Globus pallidus (tissue), 1 donor: ENCODE measurements at places on chromosomes 11 and 22.
A peak's percentile ranks its signal among the peaks of the same experiment; 100 is the strongest.

- no peak for DNase-seq
These were observed 4.2 kb upstream of the RAC2 start for GRCh38 chr22:37248251-37248650.

DNA sequence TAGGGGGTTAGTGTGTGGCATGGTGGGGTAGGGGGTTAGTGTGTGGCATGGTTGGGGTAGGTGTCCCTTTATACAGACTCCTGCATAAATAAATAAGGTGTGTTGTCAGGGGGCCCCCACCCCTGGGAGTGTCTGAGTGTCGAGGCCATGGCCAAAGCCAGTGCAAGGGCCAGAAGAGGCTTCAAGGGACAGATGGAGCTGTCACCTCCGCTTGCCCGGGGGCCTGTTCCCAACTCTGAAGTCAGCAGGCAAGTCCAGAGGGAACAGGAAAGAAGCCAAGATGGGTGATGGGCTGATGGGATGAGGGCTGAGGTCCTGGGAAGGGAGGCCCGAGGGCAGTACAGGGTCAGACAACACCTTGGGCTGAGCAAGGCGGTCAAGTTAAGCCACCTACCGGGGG is 997.8 kb downstream of the BRD1 start:
- DNase-seq: no peak

GRCh38 chr22:45832959-45833580 is 143.9 kb downstream of the WNT7B start:
- DNase-seq: no peak

DNA sequence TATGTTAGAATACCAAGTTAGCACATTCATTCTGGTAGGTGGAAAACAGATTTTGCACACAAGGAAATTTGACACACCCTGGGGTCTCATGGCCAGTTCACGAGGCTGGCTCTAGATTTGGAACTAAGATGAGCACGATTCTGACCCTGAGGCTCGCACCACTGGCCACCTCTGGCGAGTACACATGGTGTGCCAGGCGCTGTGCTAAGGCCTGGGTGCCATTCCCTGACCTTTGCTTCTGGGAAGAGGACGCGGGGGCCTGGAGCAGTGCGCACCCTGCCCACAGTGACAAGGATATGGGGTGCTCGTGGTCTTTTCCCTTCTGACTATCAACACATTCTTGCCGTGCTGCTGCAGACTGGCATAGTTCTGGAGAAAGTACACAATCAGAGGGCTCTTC is 29.5 kb upstream of the DMC1 start:
- DNase-seq: no peak

DNA sequence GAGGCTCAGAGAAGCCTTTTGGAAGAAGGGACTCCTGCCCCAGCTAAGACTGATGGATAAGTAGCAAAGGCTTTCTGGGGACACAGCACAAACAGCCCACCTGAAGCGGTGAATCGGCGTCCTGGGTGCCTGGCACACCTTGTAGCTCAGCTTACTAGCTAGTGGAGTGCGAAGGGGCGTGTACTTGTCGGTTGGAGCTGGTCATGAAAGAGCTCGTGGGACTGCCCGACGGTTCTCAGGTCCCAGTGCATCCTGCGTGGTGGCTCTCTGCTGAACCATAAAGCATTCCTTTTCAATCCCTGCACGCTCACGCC is 690 bp upstream of the UVRAG start:
- DNase-seq: no peak

DNA sequence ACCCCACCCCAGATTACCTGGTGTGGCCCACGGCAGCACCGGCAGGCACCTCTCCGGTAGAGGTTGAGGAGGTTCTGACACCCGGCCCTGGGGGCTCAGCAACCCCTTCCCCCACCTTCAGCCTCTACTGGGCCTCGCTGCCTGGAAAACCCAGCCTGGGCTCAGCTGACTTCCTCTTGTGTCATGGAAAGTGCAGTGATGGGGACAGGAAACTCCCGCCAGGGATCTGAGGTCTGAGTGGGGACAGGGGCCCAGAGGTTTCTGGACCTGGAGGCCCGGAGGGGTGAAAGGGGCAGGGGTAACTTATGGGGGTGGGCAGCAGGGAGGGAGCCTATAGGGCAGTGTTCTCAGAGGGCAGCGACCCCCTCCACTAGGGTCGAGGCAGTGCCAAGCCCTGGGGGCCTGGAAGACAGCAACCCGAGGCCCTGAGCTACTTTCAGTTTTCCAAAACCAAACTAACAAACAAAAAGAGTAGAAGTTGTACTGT is 10.0 kb upstream of the CD5 start:
- DNase-seq: no peak

DNA sequence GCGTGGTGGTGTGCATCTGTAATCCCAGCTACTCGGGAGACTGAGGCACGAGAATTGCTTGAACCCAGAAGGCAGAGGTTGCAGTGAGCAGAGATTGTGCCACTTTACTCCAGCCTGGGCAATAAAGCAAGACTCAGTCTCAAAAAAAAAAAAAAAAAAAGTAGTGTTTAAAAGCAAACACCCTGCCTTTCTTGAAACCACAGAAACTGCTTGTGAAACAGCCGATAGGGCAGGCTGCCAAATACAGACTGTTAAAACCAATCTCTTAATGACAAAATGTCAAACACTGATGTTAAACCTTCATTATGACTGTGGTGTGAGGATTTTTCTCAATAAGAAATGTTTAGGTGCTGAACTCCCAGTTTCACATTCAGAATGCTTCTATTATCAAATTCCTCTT is 27.3 kb downstream of the MARK2 start:
- DNase-seq: no peak

GRCh38 chr11:70209391-70209912 is 6.4 kb downstream of the FADD start:
- DNase-seq: no peak

GRCh38 chr11:58927393-58928106 is 11.7 kb upstream of the GLYATL1 start:
- DNase-seq: no peak

DNA sequence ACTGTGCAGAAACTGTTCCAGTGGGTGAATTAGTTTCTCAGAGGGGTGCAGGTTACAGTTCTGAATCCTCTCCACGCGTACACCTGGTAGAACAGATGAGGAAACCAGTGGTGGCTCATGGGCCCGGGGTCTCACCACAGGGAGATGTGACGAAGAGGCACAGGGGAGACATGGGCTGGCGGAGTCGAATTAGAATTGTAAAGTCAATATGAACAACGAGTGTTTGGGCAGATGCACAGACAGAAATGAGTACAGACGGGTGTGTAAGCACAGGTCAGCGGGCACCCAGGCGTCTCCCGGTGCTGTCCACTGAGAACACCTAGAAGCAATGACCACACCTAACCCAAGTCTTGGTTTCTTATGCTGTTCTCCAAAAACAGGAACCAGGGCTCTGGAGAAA is 41.8 kb downstream of the GNB1L start:
- no peak for DNase-seq

DNA sequence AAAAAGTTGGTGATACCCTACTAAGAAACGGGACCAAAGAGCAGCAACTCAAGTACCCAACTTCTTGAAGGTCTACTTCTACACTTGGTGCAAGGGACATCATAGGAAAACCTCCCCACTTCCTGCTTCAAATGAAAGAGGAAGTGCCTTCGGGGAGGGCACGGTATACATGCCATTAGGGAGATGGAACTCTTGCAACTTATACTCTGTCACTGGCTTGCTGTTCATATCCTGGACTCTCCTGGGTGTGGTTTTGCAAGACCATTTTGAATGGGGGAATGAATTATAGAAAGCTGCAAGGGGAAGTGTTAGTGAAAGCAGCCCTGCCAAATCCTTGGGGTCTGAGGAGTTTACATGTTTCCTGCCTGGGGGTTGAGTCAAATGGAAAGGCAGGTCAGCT is 41.9 kb downstream of the CSNK2A3 start:
- DNase-seq: no peak

- no peak for DNase-seq
These were observed 58.5 kb upstream of the TIMP3 start for GRCh38 chr22:32743046-32743445.

- no peak for DNase-seq
These were observed 11.8 kb upstream of the MIEF1 start for GRCh38 chr22:39490135-39490798.

- DNase-seq: no peak
These were observed 534.3 kb downstream of the NTM start for GRCh38 chr11:131904756-131905155.

- peak; percentile 0 for DNase-seq
These were observed 99.0 kb upstream of the LARGE1 start for GRCh38 chr22:34019190-34019845.

- no peak for DNase-seq
These were observed 10.2 kb upstream of the SF1 start for GRCh38 chr11:64788321-64789215.

DNA sequence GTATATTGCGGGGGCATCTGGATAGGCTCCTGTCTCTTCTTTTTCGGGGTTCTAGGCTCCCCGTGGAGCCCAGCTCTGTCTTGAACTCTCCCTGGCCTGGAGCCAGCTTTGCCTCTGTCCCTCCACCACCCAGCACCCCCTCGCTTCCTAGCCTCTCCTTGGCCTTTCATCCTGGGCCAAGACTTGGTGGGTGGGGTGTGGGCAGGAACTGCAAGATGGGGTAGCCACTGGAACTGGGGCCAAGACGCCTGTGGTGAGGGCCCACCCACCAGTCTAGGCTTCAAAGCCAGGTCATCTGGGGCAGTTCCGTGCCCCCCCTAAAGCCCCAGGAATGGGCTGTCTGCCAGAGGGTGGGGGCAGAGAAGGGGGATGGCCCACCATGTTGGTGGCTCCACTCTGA is 1.7 kb upstream of the CRYBB1 start:
- no peak for DNase-seq

DNA sequence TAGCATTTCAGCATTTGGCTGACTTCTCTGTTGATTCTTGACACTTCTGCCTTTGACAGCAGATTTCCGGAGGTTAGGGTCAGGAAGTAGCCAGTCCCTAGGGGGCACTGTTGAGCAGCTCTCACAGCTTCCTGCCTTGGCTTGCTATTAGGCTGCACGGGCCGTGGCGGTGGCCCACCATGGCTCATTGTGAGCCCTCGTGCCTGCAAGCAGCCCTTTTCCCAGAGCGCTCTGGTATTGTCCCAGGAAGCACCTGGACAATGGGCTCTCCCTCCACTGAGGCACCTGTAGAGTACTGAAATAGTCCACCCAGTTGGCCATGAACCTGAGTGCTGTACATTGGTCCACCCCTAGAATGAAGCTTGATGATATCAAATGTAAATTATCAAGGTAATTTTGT is 100.2 kb upstream of the GAL start:
- DNase-seq: peak; percentile 17

GRCh38 chr11:92443199-92443598 is 218.6 kb downstream of the FAT3 start:
- DNase-seq: no peak

GRCh38 chr22:31056986-31057599 is 24.0 kb upstream of the SMTN start:
- DNase-seq: no peak

GRCh38 chr11:38756537-38756936 is 2158.5 kb upstream of the RAG2 start:
- no peak for DNase-seq

- DNase-seq: no peak
These were observed 5.3 kb upstream of the CREB3L1 start for GRCh38 chr11:46271875-46272815.

GRCh38 chr11:95680169-95680929 is 109.2 kb downstream of the FAM76B start:
- no peak for DNase-seq

GRCh38 chr11:36211761-36212430 is 77.3 kb downstream of the COMMD9 start:
- peak; percentile 40 for DNase-seq

- no peak for DNase-seq
These were observed 5.4 kb downstream of the TBC1D10C start for GRCh38 chr11:67409261-67409666.

GRCh38 chr22:39627865-39628562 is 57.5 kb downstream of the CACNA1I start:
- DNase-seq: no peak

DNA sequence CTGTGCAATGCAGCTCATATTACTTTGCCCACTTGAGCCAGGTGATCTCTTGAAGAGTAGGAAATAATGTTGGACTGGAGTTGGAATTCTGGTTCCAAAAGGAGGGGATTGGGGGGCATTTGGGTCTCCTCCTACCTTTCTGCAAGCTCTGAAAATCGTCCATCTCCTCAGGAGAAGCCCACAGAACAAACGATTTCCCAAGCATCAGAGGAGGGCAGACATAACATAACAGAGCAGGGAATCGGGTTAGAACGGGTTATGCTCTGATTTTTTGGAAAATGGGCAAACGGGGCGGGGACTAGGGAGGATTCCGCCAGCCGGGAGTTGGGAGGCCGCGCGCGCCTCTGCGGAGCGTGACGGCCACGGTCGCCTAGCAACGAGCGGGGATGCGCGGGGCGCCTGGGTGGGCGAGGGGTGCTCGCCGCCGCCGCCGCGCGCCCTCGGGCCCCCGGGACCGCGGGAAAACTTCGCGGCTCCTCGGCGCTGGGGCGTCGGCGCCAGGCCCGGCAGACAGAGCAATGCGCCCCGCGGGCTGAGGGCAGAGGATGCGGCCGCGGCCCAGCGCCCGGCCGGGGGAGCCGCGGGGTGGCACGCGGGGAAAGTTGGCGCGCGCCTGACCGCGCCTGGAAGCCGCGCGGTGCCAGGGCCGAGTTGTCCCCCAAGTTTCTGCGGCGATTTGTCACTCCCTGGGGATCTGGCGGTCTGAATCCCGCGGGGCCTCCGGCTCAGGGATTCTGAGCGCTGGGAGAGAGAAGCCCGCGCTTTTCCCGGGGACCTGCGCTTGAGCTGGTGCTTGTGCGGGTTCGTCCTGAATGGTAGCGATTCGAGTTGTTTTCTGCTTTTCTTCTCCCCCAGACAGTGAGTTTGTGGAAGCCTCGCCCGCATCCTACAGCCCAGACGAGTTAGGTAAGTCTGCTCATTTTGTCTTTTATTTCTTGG is 27.8 kb upstream of the AMOTL1 start:
- peak; percentile 32 for DNase-seq

DNA sequence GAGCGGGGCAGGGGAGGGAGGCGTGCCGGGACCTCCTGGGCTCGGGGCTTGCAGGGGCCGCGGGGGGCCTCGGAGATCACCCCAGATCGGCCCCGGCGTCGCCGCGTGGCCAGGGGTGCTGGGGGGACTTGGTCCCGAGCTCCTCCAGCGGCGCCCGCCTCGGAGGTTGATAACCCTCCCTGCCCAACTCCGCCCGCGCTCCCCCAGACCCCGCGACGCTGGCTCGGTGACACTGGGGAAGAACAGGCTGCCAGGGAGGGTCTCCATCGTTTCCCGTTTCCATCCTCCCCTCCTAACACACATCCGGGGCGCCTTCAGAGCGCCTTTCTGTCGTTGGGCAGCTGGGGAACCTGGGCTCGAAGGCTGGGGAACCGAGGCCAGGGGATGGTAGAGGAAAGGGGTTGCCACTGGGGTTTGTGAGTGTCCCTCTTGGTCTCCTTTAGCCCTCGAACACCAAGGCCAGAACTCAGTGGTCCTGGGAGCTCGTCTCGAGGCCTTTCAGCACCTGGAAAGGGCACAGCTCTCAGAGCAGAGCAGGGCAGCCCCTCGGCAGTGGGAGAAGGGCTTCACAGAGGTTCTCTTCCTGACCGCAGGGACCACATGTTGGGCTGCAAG is 431 bp downstream of the SLC37A2 start:
- no peak for DNase-seq

GRCh38 chr11:73869332-73869949 is 7.2 kb downstream of the COA4 start:
- DNase-seq: no peak
